ENCODE measurements at places on chromosomes 5 and 9. TPM values are rescaled to one million over a fixed set of nuclear protein-coding genes. Genes with fewer than 3 reads are reported as not detected.

Gene OTP
- total RNA-seq: not detected

DNA sequence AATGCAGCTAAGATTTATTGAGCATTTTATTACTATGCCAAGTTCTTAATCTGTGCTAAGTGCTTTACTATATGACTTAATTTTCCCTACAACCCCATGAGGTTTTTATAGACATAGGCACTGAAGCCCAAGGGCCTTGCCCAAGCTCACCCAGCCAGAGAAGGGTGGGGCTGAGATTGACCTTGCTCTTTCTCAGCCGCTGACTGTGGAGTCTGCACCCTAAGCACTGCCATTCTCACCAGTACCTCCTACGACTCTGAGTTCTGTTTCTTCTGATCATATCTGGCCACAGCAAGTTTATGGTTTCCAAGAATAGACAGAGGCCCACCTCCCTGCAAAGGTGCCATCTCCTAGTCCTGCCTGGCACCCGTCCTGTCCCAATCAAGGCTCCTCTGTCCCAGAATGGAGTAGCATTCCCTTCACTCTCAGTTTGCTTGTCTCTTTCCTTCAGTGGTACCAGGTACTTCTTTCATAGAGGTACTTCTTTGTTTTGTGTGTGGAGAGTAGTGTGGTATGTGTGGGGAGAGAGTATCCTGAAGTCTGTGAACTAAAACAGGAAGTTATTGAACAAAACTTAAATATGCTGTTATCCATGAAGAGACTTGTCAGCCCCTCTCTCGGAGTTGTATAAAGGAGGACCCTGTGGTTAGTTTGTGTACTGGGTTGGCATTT is 42.6 kb downstream of the CSF1R start:
- H3K4me1 ChIP-seq: peaks cover 10% of the 10 kb centered on the region
- DNase-seq: no peak
- no peak overlapping the region for H3K4me3 ChIP-seq
- H3K36me3 ChIP-seq: peaks cover 76% of the 10 kb centered on the region
- no peak overlapping the region for H3K27ac ChIP-seq
- H3K27me3 ChIP-seq: no peaks in the 10 kb centered on the region

GRCh38 chr5:83817591-83817990 is 96.9 kb upstream of the HAPLN1 start:
- H3K27me3 ChIP-seq: no peaks in the 10 kb centered on the region
- H3K4me1 ChIP-seq: no peaks in the 10 kb centered on the region
- no peak overlapping the region for H3K27ac ChIP-seq
- H3K36me3 ChIP-seq: no peaks in the 10 kb centered on the region
- DNase-seq: no peak

DNA sequence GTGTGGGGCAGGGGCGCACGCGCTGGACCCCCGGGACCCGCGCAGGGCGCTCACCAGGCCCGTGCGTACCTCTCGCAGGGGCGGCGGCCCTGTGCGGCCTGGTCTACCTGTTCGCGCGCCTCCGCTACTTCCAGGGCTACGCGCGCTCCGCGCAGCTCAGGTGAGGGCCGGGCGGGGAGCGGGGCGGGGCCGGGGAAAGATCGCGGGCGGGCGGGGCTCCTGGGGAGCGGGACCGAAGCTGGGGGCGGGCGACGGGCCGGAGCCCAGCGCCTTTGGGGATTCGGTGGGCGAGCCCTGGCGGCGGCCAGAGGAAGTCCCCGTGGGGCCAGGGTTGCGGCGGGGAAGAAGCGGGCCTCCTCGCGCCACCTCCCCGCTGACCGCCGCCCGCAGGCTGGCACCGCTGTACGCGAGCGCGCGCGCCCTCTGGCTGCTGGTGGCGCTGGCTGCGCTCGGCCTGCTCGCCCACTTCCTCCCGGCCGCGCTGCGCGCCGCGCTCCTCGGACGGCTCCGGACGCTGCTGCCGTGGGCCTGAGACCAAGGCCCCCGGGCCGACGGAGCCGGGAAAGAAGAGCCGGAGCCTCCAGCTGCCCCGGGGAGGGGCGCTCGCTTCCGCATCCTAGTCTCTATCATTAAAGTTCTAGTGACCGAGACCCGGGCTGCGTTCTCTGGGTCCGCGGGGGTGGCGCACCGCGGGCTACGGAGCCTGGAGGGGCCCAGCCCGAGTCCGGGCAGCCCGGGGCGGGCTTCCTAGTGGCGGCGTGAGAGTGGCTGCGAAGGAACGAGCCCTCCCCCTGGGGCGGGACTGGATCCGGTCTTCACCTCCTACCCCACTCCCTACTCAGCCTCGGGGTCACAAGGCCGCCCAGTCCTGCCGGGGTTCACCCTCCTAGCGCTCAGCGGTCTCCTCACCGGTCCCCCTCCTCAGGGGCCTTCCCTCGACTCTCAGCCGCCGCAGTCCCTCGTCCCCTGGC is 2.4 kb downstream of the LTC4S start:
- H3K27ac ChIP-seq: no peak overlapping the region
- peak; percentile 88 for DNase-seq
- H3K36me3 ChIP-seq: peaks cover 43% of the 10 kb centered on the region
- H3K4me3 ChIP-seq: peak overlapping the region; percentile 54
- H3K4me1 ChIP-seq: peaks cover 34% of the 10 kb centered on the region

Measured in muscle of leg (tissue), 16 donors.